Left renal pelvis (tissue), 4 donors: ENCODE measurements at places on chromosomes 5 and 9.

DNA sequence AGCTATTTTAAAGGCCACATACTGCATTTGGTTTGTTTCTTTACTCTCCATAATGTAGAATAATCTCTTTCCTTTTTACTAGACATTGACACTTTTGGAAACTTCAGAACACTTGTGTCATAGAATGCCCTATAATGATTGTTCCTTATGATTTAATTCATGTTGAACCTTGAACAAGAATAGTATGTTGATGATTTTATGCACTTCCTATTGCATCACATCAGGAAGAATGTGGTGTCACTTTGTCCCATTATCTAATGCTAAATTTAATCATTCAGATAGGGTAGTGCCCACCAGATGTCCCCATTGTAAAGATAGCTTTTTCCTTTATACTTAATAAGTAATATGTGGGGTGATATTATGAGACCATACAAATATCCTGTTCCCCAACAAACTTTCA, 19.4 kb upstream of the DEPDC1B start:
- DNase-seq, result no peak

DNA sequence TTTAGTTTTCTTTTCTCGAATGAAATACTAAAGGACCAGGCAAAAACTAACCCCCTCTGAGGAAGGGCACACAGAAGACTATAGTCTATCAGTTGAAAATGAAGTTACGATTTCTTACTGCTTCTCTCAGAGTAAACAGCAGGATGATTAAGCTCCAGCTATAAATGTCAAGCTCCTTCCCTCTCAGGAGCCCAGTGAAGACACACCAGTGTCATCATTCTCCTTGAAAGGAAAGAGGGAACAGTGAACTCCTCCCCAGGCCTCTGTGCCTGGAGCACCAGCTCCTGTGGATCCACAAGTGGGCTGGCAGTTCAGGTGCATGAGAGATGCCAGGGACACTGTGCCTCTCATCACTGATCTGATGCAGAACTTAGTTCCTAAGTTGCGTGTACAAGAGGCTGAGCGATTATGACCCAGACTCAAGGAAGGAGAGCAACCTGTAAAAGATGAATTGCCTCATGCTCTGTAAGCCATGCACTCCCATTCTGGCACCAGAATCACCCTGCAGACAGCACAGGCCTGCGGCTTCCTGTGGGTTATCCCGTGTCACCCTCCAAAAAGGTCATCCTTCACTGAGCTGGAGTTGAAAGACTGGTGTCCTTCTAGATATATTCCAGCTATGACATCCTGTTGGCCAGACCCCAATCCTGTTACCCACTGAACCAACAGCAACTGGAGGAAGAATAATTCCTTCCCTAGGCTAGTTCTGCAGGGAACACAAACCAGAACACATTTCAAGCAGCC, 394.0 kb downstream of the SEMA5A start:
- DNase-seq, result no peak

GRCh38 chr9:114186605-114187289, 31.4 kb downstream of the COL27A1 start:
- no peak for DNase-seq

- no peak for DNase-seq
These were observed 28.7 kb downstream of the DMRT3 start for GRCh38 chr9:1005043-1005667.
